ENCODE measurements at places on chromosomes 11 and 22. TPM values are rescaled to one million over a fixed set of nuclear protein-coding genes. Genes with fewer than 3 reads are reported as not detected.
A peak's percentile ranks its signal among the peaks of the same experiment; 100 is the strongest.

SC5D gene
- 19.1 TPM for total RNA-seq

FAM227A gene
- 0.49 TPM for total RNA-seq

- no peaks in the 10 kb centered on the region for H3K36me3 ChIP-seq
- H3K27me3 ChIP-seq, result no peaks in the 10 kb centered on the region
- no peak overlapping the region for H3K4me3 ChIP-seq
- no peaks in the 10 kb centered on the region for H3K4me1 ChIP-seq
- DNase-seq, result no peak
- H3K27ac ChIP-seq, result no peak overlapping the region
Observed at GRCh38 chr11:10164621-10165020, 129.4 kb downstream of the SBF2 start.

DNA sequence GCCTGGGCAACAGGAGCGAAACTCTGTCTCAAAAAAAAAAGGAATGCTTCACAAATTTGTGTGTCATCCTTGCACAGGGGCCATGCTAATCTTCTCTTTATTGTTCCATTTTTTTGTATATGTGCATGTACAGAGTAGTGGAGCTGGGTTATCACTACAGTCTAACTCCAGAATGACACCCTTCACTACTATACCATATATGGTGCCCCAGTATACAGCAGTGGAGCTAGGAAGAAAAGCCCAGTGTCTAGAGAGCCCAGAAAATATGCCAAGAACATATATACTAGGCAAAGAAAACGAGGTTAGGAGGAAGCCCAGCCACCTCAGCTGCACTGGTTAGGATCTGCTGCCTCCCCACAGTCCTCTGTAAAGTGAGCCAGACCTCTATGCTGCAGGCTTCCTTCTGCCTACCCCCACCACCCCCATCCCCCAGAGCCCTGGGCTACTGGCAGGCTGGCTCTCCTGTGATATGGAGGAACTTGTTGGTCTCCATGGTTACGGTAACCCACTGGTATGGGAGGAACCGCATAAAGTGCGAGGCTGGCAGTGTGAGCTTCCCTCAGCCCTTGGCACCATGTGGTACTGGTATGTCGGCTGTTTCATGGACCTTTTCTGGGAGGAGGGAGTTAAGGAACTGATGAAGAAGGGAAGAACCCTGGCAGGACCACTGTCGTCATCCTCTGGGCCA lies 34.3 kb downstream of the RCOR2 start:
- peak overlapping the region; percentile 25 for H3K4me3 ChIP-seq
- H3K27me3 ChIP-seq, result no peaks in the 10 kb centered on the region

DNA sequence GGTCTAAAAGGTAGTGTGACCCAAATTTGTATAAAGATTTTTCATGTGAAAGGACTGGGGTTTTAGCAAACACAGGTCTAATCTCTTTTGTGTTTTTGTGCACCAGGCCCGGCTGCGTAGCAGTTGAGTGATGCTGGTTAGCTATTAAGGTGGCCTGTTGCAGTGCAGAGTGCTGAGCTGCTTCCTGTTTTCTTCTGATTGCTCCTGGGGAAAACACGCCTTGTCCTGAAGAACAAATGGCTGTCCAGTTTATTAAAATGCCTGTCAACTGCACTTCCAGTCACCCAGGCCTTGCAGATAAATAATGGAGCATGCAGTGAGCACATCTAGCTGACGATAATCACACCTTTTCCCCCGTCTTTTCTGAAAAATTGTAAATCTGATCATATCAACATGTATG lies 1.8 kb downstream of the SRSF8 start:
- H3K36me3 ChIP-seq, result no peaks in the 10 kb centered on the region
- H3K4me3 ChIP-seq, result peak overlapping the region; percentile 93
- H3K27me3 ChIP-seq, result no peaks in the 10 kb centered on the region
- peaks cover 9% of the 10 kb centered on the region for H3K4me1 ChIP-seq
- DNase-seq, result peak; percentile 63

All from T-cell (primary cell).